ENCODE measurements at places on chromosomes 7 and 10.

- no peak for DNase-seq
These were observed 129.2 kb downstream of the KCND2 start for GRCh38 chr7:120402079-120402767.

- DNase-seq = no peak
These were observed 140.5 kb downstream of the PTPRN2 start for GRCh38 chr7:158447151-158447505.

- no peak for DNase-seq
These were observed 140.0 kb downstream of the RAPGEF5 start for GRCh38 chr7:22216832-22217475.

- DNase-seq = no peak
These were observed 43.2 kb upstream of the STEAP1B start for GRCh38 chr7:22543169-22543568.

DNA sequence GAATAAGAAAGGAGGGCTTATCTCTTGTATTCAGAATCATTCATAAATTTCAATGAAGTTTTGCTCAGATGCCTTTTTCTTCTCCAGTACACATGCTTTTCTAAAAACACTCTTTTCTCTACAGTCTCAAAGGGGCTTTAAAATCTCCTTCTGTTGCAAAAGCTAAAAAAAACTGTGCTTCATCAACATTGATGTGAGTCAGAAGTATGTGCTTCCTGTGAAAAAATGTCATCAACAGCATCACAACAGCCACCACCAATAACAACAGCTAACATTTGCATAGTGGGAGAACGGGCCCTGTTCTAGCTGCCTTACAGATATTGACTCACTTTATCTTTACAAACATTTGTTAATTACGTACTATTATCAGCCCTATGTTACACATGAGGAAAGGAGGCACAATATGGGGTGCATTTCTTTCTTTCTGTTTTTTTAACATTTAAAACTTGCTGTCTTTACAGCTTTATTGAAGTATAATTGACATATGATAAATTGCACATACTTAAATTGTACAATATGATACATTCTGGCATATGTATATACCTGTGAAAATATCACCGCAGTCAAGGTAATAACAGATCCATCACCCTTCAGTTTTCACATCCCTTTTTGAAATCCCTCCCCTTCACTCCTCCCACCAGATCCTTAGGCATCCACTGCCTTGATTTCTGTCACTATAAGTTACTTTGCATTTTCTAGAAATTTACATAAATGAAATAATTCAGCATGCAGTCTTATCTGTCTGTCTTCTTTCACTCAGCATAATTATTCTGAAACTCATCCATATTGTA is 1605.4 kb upstream of the LRRTM3 start:
- DNase-seq = no peak

GRCh38 chr10:5030989-5031388 is 27.3 kb upstream of the AKR1C2 start:
- no peak for DNase-seq

- no peak for DNase-seq
These were observed 19.1 kb upstream of the HPS1 start for GRCh38 chr10:98465866-98466265.

DNA sequence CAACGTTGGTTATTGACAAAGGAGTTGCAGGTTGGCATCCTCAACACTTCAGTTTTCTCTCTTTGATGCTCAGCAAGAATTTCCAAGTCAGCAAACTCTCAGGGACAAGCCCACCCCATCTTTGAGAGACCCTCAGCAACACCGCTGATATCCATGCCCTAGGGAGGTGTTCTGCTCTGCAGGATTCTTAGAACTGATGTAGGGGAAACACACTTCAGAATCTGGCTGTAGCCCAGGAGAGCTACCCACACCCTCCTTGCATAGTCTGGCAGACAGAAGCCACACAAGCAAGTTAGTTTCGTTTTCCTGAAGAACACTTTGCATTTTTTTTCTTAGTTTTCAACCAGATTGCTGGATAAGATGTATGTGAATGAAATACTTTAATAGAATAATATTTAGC is 822 bp downstream of the SAMD9L start:
- no peak for DNase-seq

DNA sequence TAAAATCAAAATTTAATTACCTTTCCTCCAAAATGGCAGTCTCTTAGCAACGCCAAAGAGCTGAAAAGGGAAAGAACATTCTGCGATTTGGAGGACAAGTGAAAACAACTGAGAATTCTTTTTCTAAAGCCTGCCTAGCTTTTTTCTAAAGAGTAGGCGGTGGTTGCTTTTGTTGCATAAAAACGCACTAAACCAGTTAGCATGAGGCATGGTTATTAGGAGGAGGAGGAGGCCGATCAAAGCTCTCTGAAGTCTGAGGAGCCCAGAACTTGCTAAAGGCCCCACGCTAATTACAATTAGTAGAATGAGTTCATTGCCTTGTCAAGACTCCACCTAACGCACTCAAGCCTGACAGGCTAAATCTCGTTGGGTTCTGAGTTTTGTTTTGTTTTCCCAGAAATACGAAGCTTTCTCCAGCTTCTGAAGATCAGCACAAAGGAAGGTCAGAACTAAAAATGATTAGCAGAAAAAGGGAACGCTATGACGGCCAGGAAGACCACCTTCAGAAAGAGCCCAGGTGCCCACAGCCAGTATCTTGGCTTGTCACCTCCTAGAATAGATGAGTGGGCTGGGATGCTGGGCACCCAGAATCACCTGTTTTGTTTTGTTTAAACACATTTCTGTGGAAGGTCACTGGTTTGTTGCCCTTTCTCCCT is 72.0 kb downstream of the FGFR2 start:
- DNase-seq = no peak

- no peak for DNase-seq
These were observed 199.1 kb upstream of the PRKCQ start for GRCh38 chr10:6778992-6779701.

- DNase-seq = no peak
These were observed 267.5 kb upstream of the KAT6B start for GRCh38 chr10:74558897-74559296.

DNA sequence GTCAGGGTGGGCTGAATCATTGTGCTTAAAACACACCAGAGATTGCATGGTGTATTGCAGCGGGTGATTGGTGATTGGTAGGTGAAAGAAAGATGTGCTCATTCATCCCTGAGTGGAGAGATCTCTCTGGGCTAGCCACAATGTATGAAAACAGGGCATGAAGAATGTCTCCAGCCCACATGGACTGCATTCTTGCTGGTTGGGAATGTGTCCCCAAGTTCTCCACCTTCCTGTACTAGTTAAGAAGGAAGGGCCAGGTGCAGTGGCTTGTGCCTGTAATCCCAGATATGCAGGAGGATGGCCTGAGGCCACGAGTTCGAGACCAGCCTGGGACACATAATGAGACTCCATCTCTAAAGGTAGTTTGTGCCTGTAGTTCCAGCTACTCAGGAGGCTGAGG is 113.8 kb upstream of the LANCL2 start:
- DNase-seq = no peak

GRCh38 chr7:85733169-85733915 is 546.5 kb upstream of the SEMA3D start:
- DNase-seq = no peak

DNA sequence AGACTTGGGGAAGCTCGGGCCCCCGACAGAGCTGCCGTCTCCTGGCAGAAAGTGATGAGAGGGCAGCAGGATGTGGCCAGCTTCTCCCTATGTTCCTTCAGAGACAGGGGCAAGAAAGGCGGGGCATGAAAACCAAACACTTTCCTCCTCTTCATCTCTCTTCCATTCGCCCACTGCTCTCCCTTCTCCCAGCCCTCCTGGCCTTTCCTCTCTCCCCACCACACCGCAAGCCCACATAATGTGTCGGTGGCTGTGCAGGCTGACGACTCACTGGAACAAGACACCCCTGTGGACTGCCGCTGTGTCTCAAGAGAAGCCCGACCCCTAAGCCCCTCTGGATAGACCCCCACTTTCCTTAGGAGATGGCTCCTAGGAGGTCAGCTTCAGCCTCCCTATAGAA is 59.3 kb upstream of the LRRC4 start:
- no peak for DNase-seq

- no peak for DNase-seq
These were observed 15.5 kb upstream of the PNPLA8 start for GRCh38 chr7:108541478-108541877.

GRCh38 chr7:127667017-127667670 is 15.2 kb downstream of the SND1 start:
- no peak for DNase-seq

GRCh38 chr10:77896058-77896457 is 30.5 kb downstream of the DLG5 start:
- DNase-seq = no peak

- DNase-seq = no peak
These were observed 104.4 kb upstream of the MACROH2A2 start for GRCh38 chr10:69948261-69948660.

GRCh38 chr10:130352291-130352645 is 216.1 kb downstream of the GLRX3 start:
- DNase-seq = no peak

DNA sequence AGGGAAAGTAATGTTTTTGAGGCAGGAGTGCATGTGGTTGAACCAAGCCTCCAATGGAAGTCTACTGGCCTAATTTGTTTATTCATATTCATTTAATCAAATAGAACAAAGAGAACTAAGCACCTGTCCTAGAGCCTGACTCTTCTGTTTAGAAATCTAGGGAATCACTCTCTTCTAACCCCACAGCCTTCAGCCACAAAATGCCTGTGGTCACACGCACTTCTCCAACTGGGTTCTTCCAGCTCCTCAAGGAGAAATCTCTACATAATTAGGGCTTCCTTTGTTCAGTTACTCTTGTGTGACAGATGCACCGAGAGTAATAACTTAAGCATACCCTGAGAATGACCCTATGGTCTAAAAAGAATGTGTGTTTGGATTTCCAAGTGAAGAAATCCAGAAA is 133.7 kb upstream of the NAMPT start:
- no peak for DNase-seq

GRCh38 chr7:54689394-54690049 is 69.5 kb downstream of the SEC61G start:
- no peak for DNase-seq

GRCh38 chr10:89458291-89458690 is 43.9 kb downstream of the IFIT5 start:
- DNase-seq = no peak

GRCh38 chr7:44995555-44996493 is 4.2 kb upstream of the CCM2 start:
- no peak for DNase-seq

GRCh38 chr10:104809288-104810090 is 168.4 kb downstream of the SORCS3 start:
- DNase-seq = no peak

DNA sequence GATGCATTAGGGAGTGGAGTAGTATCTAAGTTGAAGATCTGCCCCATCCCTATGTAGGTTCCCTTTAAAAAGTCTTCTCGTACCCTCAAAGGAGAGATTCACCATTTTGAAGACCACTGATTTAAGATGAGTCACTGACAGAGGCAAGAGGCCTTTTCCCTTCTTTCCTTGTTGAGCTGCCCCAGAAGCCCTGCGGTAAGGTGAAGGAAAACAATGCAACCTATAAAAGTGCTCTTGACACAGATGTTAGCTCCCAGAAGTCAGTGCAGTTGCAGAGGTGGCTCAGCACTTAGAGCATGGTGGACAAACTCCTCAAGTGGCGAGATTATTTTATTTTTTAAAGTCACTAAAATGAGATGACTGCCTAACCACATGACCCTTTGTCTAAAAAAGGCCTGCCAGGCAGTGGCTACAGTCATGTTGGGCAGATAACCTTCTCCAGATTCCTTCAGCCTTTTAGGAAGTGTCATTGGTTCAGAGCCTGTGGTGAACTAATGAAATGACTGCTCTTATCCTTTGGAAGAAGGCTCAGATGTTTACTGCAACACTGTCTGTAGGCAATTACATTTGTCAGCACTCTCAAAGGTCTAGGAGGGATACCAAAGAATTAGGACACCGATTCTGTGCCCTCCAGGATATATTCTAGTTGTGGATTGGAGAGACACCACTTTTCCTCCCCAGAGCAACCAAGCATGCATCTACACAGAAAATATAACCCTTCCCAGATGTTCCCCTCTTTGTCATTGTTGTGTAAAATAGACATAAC is 88.7 kb downstream of the ARID5B start:
- no peak for DNase-seq

DNA sequence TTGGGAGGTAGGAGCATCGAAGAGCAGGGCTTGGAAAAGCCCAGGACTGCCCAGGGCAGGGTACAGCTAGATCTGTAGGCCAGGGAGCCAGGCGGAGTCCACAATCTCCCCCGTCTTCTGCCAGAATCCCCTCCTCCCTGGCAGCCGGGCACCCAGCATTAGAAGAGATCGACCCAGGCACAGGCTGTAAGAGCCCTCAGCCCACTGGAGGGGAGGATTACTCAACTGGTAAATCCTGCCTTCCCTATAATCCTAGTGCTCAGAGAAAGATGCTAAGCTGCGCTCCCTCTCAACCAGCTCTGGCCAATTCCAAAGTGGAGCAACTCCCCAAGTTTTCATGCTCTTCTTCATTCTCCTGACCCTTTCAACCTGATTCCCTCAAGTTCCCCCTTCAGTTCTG is 3.2 kb downstream of the SPOCK2 start:
- DNase-seq = no peak

- no peak for DNase-seq
These were observed 99.6 kb downstream of the GRK5 start for GRCh38 chr10:119306986-119307392.

GRCh38 chr7:6057316-6058129 is 26.3 kb downstream of the ANKRD61 start:
- no peak for DNase-seq

DNA sequence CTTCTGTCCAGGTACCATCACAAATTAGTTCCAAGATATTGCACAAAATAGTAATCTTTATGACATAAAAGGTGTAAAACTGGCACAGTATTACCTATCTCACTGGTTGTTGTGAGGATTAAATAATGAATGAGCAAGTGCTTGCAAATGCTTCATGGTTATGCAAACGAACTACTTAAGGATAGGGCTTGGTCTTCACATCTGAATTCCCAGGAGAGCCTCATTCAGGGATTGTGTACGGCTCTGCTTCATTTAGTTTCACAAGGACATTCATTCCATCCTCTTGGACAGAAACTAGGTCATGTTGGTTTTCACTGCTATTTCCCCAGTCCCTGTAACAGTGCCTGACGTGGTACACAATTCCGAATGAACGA is 12.1 kb downstream of the ABCA13 start:
- no peak for DNase-seq

- DNase-seq = no peak
These were observed 49.2 kb upstream of the ZMIZ1 start for GRCh38 chr10:79019441-79020014.

GRCh38 chr7:38893061-38893460 is 15.9 kb downstream of the VPS41 start:
- DNase-seq = no peak

GRCh38 chr10:16519908-16520861 is 1.5 kb downstream of the C1QL3 start:
- no peak for DNase-seq

GRCh38 chr10:11015446-11015934 is 2.2 kb upstream of the CELF2 start:
- no peak for DNase-seq

- no peak for DNase-seq
These were observed 145.0 kb upstream of the YAE1 start for GRCh38 chr7:39421251-39421650.

- DNase-seq = no peak
These were observed 16.9 kb downstream of the SMURF1 start for GRCh38 chr7:99126921-99127553.

GRCh38 chr7:15015545-15016314 is 113.2 kb upstream of the DGKB start:
- no peak for DNase-seq
